IPS-NIHi11 (cell line): ENCODE measurements at places on chromosomes 4 and X.

- no peak for DNase-seq
These were observed 42.1 kb upstream of the CENPU start for GRCh38 chr4:184775854-184776555.

DNA sequence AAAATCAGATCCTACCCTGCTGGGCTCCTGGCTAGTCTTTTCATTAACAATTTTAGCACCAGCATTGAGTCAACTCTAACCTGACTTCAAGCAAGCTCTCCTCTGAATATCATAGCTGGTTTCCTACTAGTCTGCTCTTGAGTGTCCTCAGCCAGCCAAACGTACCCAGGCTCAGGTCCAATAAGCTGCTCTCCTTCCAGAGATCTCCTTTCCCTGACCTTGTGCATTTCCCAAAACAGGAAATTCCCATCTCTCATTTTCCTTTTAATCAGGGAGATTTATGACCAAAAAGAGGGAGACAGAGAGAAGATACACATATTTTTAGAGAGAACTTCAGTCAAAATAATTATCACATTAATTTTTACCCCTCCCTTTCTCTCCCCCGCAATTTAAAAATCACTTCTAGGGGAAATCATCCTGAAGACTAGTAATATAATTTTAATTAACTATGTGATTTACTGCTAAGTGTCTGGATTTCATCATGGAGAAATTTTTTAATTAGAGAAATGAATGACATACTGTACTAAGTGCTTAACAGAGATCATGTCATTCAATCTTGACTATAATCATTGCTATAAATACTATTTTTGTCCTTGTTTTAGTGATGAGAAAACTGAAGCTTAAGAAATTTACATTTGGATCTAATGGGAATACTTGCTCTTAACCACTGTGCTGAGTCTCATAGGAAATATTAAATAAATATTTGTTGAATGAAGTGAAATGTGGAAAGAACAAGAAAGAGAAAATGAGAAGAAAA lies 421.7 kb upstream of the INTU start:
- DNase-seq = no peak

DNA sequence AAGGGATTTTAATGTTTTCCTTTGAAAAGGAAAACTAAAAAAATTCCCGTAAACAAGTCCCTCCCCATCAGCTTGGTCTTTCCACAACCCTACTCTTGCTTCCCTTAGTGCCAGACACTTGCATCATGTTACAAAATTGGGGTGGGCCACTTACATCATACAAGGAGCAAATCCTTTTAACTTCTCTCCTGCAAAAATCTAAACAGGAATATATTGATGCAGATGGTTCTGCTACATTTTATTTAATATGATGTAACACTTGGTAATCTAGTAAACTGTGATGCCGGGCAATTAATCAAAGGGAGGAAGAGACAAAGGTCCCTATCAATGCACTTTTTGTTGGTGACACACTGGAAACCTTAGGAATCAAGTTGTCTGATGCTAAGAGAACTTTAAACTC lies 125.3 kb downstream of the UBE2K start:
- no peak for DNase-seq

GRCh38 chr4:129614611-129615010 lies 518.7 kb downstream of the C4orf33 start:
- DNase-seq = no peak

GRCh38 chrX:117538178-117539089 lies 578.2 kb downstream of the KLHL13 start:
- DNase-seq = no peak

GRCh38 chr4:2166253-2166652 lies 75.7 kb downstream of the HAUS3 start:
- no peak for DNase-seq

GRCh38 chr4:182205306-182205705 lies 37.9 kb upstream of the TENM3 start:
- no peak for DNase-seq

GRCh38 chrX:5632061-5632614 lies 596.5 kb downstream of the NLGN4X start:
- peak; percentile 6 for DNase-seq

- DNase-seq = no peak
These were observed 671 bp upstream of the FHIP1A start for GRCh38 chr4:151408380-151408629.

GRCh38 chrX:12441381-12442128 lies 303.3 kb downstream of the FRMPD4 start:
- no peak for DNase-seq
